ENCODE measurements at places on chromosomes 6 and 20.

DNA sequence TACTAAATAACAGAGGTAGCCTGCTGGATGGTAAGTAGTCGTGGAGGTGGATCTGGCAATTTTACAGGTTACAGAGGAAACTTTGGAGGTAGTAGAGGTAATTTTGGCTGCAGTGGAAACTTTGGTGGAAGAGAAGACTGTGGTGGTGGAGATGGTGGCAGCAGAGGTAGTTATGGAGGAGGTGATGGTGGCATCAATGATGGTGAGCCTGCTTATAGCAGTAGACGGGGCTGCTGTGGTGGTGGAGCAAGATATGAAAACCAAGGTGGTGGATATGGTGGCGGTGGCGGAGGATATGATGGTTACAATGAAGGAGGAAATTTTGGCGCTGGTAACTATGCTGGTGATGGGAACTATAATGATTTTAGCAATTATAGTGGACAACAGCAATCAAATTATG is 15.3 kb downstream of the RAB5IF start:
- no peak for DNase-seq

GRCh38 chr20:53515749-53516148 is 77.9 kb downstream of the ZNF217 start:
- no peak for DNase-seq

DNA sequence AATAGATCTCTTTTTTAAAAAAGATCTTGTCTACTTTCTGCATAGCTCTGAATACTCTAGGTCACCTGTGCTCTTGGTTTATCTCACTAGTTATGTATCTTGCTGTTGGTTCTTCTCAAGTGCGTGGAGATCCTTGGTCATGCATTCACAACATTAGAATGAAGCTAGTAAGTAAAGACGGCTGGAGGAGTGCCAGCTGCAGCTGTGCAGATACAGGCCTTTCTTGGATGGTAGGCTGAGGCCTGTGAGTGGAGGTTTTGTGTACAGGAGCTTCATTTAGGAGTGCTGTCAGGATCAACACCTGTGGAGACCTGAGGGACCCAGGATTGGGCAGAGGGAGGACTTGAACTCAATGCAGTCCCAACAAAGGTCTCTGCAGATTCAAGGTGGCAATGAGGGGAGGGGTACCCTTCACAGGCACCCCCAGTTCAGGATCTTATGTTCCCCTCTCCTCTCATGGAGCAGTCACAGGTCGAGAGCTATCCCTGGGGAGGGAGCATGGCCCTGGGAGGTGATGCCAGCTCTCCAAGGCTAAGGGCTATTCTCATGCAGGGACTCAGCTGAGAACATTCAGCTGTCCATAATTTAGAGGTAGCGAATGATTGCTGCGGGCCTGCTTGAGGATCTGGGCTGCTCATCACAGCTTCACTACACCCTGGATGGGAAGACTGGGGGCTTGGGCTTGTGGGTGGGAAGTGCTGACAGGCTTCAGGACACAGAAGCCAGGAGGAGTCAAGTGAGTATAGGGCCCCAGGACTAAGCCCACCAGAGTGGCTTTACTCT is 98.9 kb upstream of the ENPP5 start:
- no peak for DNase-seq

GRCh38 chr6:123515715-123516114 is 121.0 kb downstream of the TRDN start:
- no peak for DNase-seq

DNA sequence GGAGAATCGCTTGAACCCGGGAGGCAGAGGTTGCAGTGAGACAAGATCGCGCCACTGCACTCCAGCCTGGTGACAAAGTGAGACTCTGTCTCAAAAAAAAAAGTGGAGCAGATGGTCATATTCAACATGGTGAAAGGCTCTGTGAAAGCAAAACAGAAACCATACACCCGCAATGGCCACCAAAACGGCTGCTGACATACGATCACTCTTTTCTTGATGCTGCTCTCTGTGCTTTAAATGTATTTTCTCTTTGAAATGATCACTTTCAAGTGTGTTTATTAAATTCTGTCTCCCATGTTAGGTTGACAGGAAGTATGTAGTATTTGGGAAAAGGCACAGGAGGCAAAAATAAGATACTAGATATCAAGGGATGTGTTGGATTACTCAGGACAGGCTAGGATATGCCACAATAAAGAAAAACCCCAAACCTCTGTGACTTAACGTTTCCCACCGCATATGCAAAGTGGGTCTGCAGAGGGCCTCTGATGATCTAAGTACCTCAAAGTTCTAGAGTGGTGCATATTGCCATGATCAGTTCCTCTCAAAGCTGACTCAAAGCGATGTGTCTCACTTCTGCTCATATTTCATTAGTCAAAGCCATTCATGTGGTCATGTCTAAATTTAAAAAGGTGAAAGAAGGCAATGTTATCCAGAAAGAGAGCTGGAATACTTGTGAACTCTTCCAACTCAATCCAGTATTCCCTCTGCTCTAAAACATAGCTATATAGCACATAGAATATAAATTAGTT is 155.1 kb upstream of the SOX4 start:
- DNase-seq, result no peak

- DNase-seq, result no peak
Measured at GRCh38 chr20:64110411-64111068, 3.2 kb upstream of the NPBWR2 start.

GRCh38 chr6:125793863-125794262 is 3.1 kb downstream of the NCOA7 start:
- DNase-seq, result no peak

GRCh38 chr20:4413314-4414049 is 308.2 kb upstream of the PRND start:
- DNase-seq, result no peak

GRCh38 chr6:47631797-47632196 is 66.6 kb upstream of the ADGRF4 start:
- no peak for DNase-seq

DNA sequence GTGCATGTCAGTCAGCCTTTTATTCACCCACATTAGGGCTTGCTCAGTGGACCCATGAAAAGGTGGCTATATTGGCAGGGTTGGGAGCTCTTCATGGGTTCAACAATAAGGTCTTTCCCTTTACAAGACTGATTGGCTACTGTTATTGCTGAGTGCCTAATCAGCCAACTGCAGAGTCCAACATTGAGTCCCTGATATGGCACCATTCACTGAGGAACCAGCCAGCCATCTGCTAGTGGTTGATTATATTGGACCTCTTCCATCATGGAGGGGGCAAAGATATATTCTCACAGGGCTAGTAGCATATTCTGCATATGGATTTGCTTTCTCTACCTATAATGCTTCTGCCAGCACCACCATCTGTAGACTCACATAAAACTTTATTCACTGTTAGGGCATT is 69.9 kb downstream of the CDKAL1 start:
- DNase-seq, result no peak

DNA sequence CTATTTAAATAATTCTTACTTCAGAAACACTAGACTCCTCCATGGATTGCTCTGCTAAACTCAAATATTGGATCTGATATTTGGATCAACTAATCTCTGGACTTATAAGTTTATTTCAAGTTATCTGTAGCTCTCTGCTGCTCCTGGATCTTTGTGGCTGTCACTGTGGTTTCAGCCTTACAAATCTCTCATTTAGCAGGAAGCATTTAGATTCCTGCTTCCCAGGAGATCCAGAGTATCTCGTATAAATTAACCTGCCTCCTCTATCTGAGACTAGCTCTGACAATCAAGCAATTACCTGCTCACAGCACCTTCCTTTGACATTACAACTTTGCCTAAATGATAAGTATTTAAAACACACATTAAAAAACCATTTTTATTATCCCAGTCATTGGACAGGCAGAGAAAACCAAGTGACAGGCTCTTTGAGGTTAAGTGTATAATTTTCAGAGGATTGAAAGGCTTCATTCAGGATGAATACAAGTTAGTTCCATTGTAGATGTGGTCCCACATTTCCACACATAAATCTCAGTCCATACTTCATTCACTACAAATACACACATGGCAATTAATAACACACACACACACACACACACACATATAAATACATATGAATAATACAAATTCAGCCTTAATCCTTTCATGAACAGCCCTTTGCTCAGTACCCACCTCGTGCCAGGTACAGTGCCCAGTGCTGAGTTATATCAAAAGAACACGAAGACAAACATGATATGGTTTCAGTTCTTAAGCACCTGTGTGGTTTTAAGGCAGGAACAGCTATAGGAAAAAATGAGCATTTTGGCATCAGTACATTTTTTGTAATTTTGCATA is 55.5 kb upstream of the PLCB1 start:
- no peak for DNase-seq

DNA sequence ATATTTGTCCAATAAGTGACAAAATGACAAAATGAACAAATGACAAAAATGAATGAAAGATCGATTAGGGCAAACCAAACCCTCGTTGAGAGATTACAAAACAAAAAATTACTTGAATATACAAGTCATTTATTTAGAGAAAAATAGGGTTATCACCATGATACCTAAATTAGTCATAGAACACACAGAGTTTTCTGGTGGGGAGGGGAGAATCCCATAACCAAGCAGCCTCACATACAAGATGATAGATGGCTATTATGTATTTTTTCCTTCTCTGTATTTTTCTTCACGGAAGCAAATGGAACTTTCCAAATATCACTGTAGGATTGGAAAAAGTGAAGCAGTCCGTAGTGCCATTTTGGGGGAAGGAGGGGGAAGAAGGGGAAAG is 28.5 kb upstream of the BMP6 start:
- DNase-seq, result no peak

DNA sequence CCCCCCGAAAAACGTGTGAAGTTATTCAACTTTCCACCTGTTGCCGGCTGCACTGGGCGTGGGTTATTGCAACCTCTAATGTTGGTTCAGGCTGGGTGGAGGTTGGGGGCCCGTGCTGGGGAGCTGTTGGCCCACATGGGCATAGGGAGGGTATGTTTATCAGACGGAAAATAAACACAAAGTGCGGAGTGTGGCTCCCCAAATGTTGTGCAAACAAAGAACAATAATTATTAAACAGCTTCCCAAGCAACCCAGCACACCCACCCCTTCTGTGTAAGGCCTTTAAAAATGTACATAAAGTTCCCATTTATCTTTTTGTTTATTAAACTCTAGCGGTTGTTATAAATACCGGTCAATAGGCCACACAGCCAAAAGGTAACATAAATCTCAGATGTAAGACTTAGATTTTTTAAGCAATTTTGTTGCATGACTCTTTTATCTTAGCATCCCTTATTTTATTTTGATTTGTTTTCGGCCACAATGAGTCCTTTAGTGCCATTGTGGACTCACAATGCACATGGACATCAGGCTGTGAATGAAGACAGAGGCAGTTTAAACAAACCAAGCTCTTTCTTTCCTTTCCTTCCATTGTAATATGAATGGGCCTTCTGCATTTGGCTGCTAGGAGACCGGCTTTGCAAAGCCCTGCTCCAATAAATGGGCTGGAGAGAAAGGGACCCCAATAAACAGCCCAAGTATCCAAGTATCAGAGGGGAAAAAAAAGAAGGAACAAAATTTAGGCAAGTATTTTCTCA is 6.9 kb upstream of the DLL1 start:
- DNase-seq, result no peak

GRCh38 chr20:32970115-32970972 is 33.9 kb downstream of the SUN5 start:
- no peak for DNase-seq

- no peak for DNase-seq
Measured at GRCh38 chr6:151229401-151230276, 10.1 kb upstream of the AKAP12 start.

GRCh38 chr6:99512033-99512432 is 3.2 kb downstream of the USP45 start:
- no peak for DNase-seq

- DNase-seq, result no peak
Measured at GRCh38 chr6:118908441-118908840, 14.5 kb downstream of the ASF1A start.

DNA sequence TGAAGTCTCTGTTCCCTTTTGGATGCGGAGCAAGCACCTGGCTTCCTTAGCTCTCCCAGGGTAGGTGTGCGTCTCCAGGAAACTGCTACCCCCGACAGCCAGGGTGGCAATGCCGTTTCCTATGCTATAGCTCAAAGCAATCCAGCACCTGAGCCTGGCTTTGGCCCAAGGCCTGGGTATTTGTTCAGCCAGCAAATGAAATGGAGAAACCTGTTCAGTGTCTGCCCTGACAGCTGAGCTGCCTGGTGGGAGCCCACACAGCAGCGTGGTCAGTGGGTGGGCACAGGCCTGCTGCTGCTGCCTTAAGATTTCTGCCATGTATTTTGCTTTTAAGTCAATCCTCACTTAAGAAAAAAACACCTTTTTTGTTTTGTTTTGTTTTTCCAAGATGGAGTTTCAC is 13.7 kb downstream of the SPATA2 start:
- no peak for DNase-seq

DNA sequence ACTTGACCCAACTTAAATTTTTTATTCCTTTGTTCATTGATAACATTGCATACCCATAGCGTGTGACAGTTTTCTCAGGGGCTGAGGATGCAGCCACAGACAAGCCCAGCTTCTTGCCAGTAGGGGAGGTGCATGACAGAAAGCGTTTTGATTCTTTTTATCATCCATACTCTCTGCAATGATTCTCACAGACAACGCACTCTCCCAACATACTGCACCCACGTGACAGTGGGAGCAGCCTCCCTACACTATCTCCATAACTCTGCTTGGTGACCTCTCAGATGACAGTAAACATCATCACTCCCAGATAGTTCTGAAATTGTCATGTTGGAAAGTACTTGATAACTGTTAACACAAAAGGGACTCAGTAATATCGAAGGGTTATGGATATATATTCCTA is 481.2 kb upstream of the AGPAT4 start:
- DNase-seq, result no peak

GRCh38 chr6:30837870-30838269 is 46.4 kb upstream of the DDR1 start:
- no peak for DNase-seq

GRCh38 chr6:158686791-158687381 is 37.0 kb downstream of the SYTL3 start:
- no peak for DNase-seq

GRCh38 chr6:89359561-89359960 is 7.0 kb upstream of the UBE2J1 start:
- no peak for DNase-seq

- no peak for DNase-seq
Measured at GRCh38 chr6:106114492-106114891, 28.4 kb downstream of the PRDM1 start.

DNA sequence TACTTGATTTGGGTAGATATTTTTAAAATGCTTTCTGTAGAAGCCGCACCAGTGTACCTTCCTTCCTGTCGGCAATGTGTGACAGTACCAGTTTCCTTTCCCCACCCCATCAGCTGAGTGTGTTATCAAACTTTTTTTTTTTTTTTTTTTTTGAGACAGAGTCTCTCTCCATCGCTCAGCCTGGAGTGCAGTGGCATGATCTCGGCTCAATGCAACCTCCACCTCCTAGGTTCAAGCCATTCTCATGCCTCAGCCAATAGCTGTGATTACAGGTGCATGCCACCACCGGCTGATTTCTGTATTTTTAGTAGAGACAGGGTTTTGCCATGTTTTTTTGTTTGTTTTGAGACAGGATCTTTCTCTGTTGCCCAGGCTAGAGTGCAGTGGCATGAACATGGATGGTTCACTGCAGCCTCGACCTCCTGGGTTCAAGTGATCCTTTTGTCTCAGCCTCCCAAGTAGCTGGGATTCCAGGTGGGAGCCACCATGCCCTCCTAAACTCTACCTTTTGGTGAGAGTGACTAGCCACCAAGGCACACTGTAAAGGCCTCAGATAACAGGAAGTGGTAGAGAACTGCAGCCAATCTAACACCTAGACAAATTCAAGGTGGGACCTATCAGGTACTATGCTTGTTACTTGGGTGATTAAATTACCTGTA is 26.5 kb upstream of the ZBTB22 start:
- DNase-seq, result no peak

All from SW 1271 (cell line).